ENCODE measurements at places on chromosomes 16 and 17.

- no peak for DNase-seq
These were observed 95.0 kb downstream of the PLCG2 start for GRCh38 chr16:81873843-81874752.

GRCh38 chr16:15532825-15533224, 98.4 kb downstream of the BMERB1 start:
- DNase-seq = no peak

- no peak for DNase-seq
These were observed 3.3 kb upstream of the N4BP1 start for GRCh38 chr16:48613061-48613957.

DNA sequence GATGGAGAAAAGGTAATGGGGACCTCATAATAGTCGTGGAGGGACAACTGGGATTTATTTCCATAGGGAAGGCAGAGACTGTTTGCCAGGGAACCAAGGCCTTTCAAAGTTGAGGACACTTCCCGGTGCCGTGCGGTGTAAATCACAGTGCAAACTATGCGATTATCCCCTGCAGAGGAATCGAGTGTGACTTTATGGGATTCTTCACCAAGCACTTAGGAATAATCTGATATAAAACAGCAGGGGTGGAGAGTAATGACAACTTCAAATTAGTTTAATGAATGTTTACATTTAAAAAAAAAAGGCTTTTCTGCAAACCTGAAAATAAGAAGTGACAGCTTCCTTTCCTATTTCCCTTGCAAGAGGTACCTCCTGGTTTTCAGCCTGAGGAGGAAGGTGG, 538.2 kb downstream of the MAF start:
- DNase-seq = no peak

- DNase-seq = no peak
These were observed 14.2 kb downstream of the CX3CL1 start for GRCh38 chr16:57386381-57386951.

- no peak for DNase-seq
These were observed 1483.0 kb downstream of the CDH8 start for GRCh38 chr16:60553090-60553757.

DNA sequence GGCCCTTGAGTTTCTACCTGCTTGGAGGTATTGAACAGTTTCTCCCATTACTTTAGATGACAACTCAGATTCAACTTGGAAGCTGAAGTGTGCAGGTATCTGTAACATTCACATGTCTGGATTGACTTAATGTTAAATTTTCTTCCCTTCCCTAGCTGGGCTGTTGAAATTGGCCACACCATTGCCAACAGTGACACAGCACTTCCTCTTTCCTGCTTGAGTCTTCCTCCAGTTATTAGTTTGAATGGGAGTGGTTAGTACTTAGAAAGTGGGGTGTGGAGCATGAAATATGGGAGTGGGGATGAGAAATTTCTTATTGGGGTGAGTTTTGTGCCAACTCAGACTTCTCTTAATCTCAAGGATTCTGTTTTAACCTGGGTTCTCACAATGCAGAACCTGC, 454.9 kb downstream of the KCNJ2 start:
- DNase-seq = no peak

GRCh38 chr17:9676820-9677310, 31.5 kb downstream of the USP43 start:
- DNase-seq = peak; percentile 92

GRCh38 chr17:9768381-9768934, 22.9 kb downstream of the DHRS7C start:
- peak; percentile 18 for DNase-seq

Data from Panc1 (cell line).